ENCODE measurements at places on chromosomes 4 and X.
A peak's percentile ranks its signal among the peaks of the same experiment; 100 is the strongest.

- no peak for DNase-seq
These were observed 461.2 kb upstream of the PCDH7 start for GRCh38 chr4:30258949-30259348.

DNA sequence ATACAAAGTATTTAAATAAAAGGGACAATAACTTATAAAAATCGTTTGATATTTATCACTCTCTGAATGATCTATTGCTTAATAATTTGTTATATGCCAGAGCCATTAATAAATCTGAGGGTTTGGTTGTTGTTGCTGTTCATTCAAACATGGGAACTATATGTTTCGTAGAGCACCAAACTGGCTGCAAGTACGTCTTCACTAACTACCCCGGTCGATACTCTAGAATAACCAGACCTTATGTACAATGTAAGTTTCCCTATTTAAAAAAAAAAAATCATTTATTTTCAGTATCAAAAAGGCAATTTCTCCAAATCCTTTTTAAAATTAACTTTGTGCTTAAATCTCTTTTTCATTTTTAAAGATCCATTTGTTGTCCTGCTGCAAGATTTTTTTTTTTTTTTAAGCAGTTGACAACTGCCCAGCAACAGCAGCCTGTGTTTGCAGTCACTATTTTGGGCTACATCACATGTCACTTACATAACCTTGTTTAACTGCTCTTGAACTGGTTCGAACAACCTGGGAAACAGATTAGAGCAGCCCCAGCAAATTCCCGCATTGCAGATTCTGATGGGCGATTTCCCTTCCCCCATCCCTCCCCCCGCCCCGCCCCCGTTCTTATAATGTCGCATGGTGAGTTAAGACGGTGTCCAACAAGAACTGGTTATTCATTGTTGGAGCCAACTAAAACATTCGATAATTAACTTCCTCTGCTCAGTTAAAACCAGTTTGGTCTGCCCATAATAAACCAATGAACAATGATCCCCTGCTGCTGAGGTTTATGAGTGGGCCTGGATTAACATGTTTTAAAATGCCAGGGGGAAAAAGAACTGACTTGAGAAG is 238.9 kb downstream of the NR3C2 start:
- no peak for DNase-seq

GRCh38 chrX:10725071-10725470 is 104.7 kb upstream of the MID1 start:
- peak; percentile 29 for DNase-seq

DNA sequence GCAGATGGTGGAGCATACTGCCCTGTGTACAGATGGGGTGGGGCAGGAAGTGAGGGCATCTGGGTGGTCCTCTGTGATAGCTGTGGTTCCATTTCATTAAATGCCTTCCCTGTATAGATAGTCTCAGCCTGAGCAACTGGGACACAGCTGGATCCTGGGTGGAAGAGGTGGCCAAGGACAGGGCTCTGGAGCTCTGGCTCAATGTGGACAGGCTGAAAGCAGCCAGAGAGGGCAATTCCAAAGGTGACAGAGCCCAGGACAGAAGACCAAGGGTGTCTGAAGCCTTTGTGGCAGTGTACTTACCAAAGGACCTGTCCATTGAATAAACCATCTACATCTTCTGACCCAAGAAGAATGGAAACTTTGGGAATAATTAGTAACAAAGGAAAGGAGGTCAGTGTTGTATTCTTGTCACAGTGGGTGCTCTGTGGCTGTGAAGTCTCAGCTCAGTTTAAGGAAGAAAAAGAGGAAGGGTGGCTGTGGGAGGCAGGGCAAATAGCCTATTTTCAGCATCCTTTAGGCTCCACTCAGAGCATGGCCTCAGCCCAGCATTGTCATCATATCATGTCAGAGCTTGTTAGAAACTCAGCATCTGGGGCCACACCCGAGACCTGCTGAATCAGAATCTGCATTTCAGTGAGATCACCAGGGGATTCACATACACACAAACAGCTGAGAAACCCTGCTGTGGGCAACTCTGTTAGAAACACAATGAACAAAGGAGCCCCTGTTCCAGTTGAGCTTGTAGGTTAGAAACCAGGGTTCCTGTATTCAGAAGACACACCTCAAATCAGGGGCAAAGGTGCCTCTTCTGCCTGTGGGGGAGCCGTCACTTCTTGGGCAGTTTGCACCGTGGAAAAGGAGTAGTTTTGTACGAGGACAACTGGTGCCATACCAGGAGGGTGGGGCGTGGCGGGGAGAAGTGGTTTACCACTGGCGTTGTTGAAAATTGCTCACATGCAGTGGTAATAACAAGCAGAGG is 168.6 kb downstream of the PTTG2 start:
- no peak for DNase-seq

DNA sequence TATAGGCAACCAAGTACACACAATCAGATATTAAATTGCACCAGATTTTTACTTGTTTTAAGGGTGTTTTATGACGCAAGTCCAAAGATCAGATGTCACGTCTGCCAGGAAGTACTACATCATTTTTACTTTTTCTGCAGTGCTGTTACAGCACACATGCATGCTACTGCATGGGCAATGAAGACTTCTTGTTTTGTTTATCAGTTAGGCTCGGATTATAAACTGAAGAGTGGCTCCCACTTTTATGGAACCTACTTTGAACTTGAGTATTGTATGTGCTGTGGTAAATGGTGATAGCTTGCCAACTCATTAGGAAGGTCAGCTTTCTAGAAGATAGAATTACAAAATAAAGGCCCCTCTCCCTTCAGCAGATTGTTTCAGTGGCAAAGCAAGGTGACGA is 131.6 kb downstream of the CEP135 start:
- DNase-seq = no peak

- no peak for DNase-seq
These were observed 3.0 kb downstream of the TIMP1 start for GRCh38 chrX:47585273-47585672.

GRCh38 chr4:1490011-1490653 is 83.9 kb upstream of the NKX1-1 start:
- DNase-seq = no peak

All from NCI-H526 treated with DMSO at 0.1 percent for 48 hours (cell line).